Psoas muscle (tissue), 8 donors: ENCODE measurements at places on chromosomes 6 and 20.

- DNase-seq = no peak
Measured at GRCh38 chr6:170536671-170537070, 16.4 kb downstream of the PSMB1 start.

DNA sequence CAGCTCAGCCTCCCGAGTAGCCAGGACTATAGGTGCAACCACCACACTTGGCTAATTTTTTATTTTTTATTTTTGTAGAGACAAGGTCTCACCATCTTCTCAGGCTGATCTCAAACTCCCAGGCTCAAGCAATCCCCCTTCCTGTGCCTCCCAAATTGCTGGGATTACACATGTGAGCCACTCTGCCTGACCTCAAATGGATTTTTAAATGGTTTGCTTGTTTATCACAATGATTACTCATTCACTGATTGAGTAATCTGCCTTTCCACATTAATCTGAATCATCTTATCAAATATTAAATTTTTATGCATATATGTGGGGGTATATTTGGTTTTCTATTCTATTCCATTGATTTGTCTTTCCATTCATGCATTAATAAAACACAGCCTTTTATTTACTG is 9.4 kb upstream of the KHDC1L start:
- no peak for DNase-seq

- no peak for DNase-seq
Measured at GRCh38 chr6:71387179-71387578, 98.6 kb downstream of the OGFRL1 start.

DNA sequence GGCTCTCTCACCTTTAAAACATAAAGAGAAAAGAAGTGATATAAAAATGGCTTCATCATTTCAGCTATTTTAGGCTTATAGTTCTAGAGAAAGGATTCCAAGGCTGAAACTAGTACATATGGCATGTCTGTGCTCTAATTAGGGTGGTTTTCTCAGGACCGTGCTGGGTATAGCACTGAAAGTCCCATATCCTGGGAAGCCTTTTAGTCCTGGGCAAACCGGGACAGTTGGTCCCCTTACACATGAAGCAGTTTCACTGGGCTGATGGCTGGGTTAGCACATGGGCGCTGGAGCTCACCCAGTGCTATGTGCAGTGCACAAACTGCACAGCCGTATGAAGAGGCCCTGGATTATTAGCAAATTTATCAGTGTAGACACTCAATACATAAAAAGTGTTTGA is 110.5 kb downstream of the SGK1 start:
- DNase-seq = no peak

GRCh38 chr20:37627767-37628130 is 66.1 kb upstream of the CTNNBL1 start:
- DNase-seq = no peak
